ENCODE measurements at places on chromosomes 3 and 15.

DNA sequence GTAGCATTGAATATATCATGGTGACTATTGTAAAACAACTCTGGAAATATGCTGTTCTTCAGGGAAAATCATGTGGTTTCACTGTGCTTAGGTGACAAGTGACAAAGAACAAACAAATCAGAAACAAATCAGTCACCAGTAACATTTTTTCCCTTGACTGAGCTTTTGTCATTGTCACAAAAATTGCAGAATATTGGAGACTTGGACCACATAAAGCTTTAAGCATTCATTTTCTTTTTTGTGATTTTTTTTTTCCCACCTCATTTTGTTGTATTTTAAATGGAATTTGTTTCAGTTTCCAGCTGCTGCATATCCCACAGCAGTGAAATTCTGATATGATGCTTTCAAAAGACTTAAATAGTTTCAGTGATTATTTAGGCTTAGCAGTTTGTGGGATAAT is 1088.4 kb downstream of the OTOL1 start:
- no peak for DNase-seq

- DNase-seq: no peak
Measured at GRCh38 chr15:43186003-43186353, 775 bp downstream of the CCNDBP1 start.

- no peak for DNase-seq
Measured at GRCh38 chr3:175392653-175393052, 533.5 kb downstream of the NAALADL2 start.

- no peak for DNase-seq
Measured at GRCh38 chr15:44308889-44309288, 20.4 kb downstream of the GOLM2 start.

DNA sequence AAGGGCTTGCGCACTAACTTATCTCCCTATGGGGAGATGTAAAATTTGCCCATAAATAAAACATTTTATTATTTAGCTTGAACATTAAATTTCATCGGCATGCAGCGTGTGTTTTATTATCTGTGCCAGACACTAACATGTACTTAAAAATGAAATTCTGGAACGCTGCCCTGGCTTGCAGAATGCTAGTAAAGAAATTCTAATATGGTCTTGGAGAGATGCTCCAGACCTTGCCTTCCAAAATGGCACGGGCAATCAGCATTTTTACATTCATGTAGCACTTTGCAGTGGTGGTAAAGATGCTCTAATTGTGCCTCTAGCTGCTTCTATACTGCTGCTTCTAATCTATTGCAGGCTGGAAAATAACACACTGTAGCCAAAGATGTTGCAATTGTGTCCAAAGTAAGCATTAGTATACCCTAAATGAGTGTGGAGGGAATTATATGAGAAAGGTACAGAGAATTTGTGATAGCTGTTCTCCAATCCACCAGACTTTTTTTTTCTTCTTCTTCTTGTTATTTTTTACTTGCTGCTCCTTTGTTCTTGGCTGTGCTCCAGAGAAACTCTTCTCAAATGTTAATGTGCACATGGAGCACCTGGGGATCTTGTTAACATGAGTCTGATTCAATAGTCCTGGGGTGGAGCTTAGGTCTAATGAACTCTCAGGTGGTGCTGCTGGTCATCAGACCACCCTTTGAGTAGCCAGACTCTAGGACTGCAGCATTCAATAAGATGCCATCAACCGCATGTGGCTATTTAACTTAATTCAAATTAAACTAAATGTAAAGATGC is 47.3 kb downstream of the CRABP1 start:
- no peak for DNase-seq

- DNase-seq: no peak
Measured at GRCh38 chr3:11558002-11558401, 85.7 kb downstream of the VGLL4 start.

GRCh38 chr3:190877925-190878324 is 15.4 kb upstream of the GMNC start:
- DNase-seq: no peak

DNA sequence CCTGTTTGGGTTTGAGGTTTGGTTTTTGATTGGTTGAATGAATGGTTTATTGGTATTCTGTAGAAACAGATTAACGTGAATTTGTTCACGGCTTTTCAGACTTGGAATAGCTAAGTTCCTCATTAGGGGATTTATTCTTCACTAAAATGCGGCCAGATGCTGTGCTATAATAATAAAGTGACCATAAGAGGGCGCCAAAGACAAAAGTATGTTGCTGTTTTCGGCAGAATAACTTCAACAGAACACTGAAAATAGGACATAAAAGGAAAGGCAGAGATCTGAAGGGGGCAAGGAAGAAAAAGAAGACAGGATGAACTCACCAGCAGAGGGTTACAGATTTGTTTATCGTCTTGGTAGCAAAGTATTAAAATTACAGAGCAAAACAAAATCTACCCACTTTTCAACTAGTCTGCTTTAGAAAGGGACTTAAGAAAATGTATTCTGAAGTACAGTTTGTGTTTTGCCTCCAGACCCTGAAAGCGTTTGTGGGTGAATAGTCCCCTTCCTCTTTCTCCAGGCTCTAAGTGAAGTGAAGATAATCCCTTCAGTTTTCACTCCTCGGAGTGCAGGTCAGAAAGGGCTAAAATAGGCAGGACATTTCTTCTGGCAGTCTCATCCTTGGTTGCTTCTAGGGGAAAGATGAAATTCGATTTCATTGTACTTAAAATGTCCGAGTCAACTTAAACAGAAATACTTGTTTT is 147.6 kb downstream of the IL20RB start:
- DNase-seq: peak; percentile 87

GRCh38 chr3:123489400-123490004 is 40.6 kb upstream of the ADCY5 start:
- DNase-seq: peak; percentile 57

DNA sequence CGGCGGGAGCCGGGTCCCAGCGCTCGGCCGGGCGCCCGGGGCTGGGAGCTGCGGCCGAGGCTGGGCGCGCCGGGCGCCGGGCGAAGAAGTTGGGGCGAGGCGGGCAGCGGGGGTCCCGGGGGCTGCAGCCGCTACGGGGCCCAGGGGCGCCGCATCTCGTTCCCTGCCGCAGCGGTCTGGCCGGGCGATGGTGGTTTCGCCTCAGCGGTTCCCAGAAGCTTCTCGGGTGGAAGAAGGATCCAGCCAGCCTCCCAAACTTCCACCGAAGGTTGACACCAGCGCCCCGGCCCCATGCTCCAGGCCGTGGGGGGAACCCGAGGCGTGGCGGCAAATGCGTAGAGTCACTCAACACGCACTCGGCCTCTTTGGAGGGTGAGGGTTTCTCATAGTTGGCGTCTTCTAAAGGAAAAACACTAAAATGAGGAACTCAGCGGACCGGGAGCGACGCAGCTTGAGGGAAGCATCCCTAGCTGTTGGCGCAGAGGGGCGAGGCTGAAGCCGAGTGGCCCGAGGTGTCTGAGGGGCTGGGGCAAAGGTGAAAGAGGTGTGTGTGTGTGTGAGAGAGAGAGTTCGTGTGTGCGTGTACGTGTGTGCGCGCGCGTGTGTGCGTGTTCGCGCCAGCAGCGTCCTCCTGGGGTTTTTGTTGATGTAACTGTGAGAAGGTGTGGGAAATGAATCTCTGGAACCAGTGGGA is 940 bp downstream of the BOC start:
- peak; percentile 16 for DNase-seq

GRCh38 chr3:58334506-58334884 is 1.8 kb downstream of the PXK start:
- no peak for DNase-seq

GRCh38 chr3:168051531-168052471 is 43.9 kb downstream of the GOLIM4 start:
- no peak for DNase-seq

DNA sequence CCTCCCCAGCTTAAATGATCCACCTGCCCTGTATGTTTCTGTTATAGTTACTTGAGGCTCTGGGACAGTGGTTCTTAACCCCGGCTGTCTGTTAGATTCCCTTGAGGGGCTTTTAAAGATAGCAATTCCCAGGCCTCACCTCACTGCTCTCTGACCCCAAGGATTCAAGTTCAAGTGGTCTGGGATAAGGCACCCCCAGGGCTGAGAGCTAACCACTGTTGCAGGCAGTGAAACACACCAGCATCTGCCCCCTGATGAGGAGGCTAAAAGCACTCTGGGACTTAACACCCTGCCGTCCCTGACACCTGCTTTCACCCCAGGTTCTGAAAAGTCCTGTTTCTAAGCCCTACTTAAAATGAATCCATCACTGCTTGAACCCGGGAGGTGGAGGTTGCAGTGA is 103.7 kb downstream of the LRRK1 start:
- DNase-seq: no peak

GRCh38 chr15:70023769-70024491 is 73.8 kb downstream of the TLE3 start:
- no peak for DNase-seq

DNA sequence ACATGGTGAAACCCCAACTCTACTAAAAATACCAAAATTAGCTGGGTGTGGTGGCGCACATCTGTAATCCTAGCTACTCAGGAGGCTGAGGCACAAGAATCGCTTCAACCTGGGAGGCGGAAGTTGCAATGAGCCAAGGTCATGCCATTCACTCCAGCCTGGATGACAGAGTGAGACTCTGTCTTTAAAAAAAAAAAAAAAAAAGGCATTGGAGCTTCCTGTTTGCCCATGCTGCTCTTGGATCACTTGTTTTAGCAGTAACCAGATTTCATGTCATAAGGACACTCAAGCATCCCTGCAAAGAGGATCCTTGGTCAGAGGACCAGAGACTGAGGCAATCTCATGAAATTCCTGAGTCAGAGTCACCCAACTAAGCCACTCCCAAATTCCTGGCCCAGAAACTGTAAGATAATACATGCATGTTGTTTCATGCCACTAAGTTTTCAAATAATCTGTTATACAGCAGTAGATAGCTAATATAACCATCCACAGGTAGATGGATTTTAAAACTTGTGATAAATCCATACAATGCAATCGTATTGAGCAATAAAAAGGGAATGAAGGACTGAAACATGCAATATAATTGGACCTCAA is 82.0 kb upstream of the XXYLT1 start:
- DNase-seq: peak; percentile 3

DNA sequence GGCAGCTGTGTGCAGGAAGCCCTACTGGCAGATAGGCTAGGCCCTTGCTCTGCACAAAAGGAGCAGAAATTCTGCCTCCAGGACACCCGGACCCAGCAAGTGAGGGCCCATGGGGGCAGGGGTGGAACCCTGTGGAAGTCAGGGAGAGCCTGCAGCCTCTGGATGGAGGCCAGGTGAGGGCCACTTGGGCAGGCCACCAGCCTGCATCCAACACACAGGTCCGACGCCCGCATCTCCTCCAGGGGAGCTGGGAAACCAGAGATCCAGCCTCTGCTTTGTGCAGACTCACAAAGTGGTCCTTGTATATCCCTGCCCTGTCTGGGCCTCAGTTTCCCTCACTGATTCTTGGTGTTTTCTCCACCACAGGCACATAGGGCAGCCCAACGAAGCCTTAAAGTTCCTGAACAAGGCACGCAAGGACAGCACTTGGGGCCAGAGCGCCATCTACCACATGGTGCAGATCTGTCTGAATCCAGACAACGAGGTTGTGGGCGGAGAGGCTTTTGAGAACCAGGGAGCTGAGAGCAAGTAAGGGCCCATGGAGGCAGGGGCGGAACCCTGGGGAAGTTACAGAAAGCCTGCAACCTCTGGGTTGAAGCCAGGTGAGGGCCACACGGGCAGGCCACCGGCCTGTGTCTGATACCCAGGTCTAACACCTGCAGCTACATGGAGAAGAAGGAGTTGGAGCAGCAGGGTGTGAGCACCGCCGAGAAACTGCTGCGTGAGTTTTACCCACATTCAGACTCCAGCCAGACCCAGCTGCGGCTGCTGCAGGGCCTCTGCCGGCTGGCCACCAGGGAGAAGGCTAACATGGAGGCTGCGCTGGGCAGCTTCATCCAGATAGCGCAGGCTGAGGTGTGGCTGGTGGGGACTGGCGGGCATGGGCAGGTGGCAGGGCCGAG is 16.6 kb downstream of the CSRNP1 start:
- no peak for DNase-seq

GRCh38 chr3:161893972-161894371 is 397.4 kb downstream of the OTOL1 start:
- no peak for DNase-seq

GRCh38 chr3:158770741-158771350 is 31.0 kb upstream of the MFSD1 start:
- DNase-seq: no peak

DNA sequence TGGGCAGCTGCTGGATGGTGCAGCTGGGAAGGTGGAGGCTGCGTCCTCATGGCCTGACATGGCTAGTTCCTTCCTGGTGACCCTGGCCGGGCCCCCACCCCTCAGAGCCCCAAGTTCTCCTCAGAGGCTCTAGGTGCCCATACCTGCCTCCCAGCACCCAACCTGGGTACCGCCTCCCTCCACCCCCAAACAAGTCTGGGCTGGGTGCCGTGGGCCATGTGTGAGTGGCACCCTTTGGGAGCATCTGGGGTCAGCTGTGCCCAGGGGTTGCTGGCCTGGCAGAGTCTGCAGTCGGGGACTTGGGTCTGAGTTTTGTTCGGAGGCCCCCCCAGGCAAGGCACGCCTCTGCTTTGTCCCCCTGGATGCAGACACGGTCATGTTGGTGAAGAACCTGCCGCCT is 10.5 kb downstream of the PLXNA1 start:
- DNase-seq: no peak

DNA sequence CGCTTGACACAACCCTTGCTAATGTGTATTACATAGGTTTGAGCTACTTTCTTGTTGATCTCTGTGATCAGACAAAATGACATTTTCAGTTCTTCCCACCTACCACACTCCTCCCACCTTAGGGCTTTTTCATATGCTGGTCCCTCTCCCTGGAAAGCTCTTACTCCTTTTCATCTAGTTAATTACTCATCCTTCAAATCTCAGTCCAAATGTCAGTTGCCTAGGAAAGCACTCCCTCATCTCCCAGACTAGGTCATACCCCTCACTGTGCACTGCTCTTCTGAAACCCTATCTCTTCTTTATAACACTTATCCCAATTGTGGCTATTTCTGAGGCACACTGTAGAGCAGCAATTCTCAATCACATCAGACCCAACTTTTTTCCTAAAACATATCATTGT is 7.3 kb downstream of the ZNF106 start:
- DNase-seq: no peak

DNA sequence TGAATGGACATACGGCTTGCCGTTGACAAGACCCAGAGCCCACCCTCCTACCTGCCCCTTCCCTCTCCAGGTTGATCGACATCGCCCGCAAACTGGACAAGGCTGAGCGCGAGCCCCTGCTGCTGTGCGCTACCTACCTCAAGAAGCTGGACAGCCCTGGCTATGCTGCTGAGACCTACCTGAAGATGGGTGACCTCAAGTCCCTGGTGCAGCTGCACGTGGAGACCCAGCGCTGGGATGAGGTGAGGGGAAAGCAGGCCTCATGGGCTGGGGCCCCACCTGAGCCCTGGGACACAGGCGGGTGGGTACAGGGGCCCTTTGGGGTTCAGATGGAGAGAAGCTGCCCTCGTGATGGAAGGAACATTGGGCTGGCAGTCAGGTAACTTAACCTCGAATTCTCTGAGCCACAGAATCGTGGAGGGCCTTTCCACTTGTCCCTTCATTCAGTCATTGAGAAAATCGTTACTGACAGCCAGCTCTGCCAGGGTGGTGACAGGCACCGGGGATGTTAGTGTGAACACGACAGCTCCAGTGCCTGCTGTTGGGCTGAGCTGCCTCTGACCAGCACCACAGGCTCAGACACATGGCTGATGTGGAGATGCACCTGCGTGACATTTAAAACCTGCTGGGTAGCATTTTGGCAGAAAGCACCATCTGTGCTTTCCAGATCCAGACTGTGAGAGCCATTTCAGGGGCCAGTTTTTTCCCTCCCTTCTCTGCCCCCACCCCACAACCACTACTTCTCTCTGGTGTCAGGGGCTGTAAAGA is 25.6 kb upstream of the RHO start:
- no peak for DNase-seq

- no peak for DNase-seq
Measured at GRCh38 chr3:25478964-25479726, 51.1 kb downstream of the RARB start.

GRCh38 chr3:78791753-78792152 is 976.0 kb downstream of the ROBO1 start:
- peak; percentile 17 for DNase-seq

Data from trophoblast cell (in vitro differentiated cells and primary cell).